ENCODE measurements at places on chromosomes 7 and 10. TPM values are rescaled to one million over a fixed set of nuclear protein-coding genes. Genes with fewer than 3 reads are reported as not detected.

DNA sequence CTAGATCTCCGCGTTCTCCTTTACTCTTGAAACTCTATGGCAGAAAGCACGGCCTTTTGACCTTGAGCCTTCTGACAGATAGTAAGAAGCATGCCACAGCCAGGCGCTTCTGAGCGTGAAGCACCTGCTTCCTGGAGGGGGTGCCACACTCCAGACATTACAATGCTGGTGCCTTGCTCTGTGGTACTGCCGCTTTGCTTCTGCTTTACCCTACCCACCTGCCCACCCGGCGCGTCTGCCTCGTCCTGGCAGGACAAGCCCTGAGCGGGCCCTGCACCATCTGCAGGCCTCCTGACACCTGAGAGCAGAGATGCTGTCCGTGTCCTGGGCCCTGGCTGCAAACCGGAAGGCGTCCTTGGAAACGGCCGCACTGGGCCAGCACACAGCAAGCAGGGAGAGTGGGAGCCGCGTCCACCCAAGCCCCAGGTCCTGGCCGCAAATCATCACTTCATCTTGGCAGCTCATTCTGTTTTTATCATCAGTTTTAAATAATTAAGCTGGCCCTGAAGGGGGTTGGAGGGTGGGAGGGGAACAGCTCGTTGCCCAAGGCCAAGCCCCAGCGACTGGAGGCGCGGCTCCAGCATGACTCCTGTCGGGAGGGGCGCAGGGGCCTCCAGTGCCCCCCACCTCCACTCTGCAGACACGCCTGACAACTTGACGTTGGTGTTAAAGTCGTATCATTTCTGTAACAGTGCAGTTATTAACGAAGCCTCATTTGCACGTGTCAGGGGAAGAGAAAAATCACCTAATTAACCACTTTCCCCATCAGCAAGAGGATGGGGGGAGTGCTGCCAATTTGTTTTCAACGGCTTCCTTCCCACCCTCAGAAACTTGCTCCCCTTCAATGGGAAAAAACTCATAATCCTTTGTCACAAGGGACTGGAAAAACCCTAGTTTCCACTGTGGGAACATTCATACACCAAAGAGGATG, 132.2 kb downstream of the MAD1L1 start:
- no peak for DNase-seq

- DNase-seq = no peak
These were observed 162.5 kb downstream of the DNAJB6 start for GRCh38 chr7:157499121-157499834.

- DNase-seq = no peak
These were observed 9.4 kb downstream of the SLC35B4 start for GRCh38 chr7:134307320-134307719.

MMP21 gene
- not detected for total RNA-seq

DNA sequence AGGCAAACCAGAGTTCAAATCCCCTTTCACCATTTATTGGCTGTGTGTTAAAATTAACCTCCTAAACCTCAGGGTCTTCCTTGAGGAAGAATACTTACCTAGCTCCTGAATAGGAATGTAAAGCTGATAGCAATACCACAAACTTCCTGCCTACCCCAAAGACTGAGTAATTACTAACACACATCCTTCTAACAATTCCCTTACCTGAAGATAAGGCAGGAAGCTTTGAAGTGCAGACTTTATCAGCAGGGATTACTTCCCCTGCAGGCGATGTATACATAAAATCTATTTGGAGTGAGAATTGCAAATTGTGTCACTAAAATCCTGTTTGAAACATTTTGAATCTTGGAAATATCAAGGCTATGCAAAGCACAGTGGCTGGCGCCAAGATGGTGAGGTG, 21.2 kb downstream of the EVX1 start:
- DNase-seq = no peak

SLC39A12 gene
- not detected for total RNA-seq
